ENCODE measurements at places on chromosomes 1 and 21.

- no peak for DNase-seq
- no peak overlapping the region for H3K4me3 ChIP-seq
- H3K27ac ChIP-seq, result no peak overlapping the region
Measured at GRCh38 chr1:228243093-228243492, 35.2 kb downstream of the OBSCN start.

GRCh38 chr1:170967042-170967910 lies 31.9 kb downstream of the MROH9 start:
- peaks cover 15% of the 10 kb centered on the region for H3K27me3 ChIP-seq
- H3K4me3 ChIP-seq, result no peak overlapping the region
- DNase-seq, result peak; percentile 12
- no peak overlapping the region for H3K27ac ChIP-seq

DNA sequence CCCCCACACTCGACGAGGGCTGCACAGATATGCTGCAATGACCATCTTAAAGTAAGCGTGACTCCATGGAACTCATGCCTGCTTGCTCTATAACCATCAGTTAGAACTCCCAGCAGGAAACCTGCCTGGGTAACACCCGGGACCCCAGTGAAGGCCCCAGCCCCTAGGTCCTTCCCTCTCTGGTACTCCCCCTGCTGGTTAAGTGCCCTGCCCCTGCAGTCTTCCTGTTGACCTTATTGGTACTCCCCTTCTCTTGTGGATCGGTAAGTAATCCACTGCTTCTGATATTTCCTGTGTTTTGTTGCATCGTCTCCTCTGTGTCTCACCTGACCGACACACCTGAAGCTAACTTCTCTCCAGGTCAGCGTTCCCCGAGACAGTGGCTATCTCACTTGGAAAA lies 104.8 kb upstream of the COG2 start:
- no peaks in the 10 kb centered on the region for H3K36me3 ChIP-seq
- H3K4me1 ChIP-seq, result peaks cover 7% of the 10 kb centered on the region
- DNase-seq, result no peak
- H3K27me3 ChIP-seq, result peaks cover 4% of the 10 kb centered on the region
- H3K27ac ChIP-seq, result no peak overlapping the region
- H3K4me3 ChIP-seq, result no peak overlapping the region

GRCh38 chr1:161164901-161165610 lies 1.2 kb upstream of the PPOX start:
- peak overlapping the region; percentile 39 for H3K4me3 ChIP-seq
- H3K4me1 ChIP-seq, result peaks cover 59% of the 10 kb centered on the region
- peak overlapping the region; percentile 97 for H3K27ac ChIP-seq
- H3K27me3 ChIP-seq, result no peaks in the 10 kb centered on the region
- DNase-seq, result no peak

- H3K27ac ChIP-seq, result no peak overlapping the region
- no peak overlapping the region for H3K4me3 ChIP-seq
- peaks cover 2% of the 10 kb centered on the region for H3K4me1 ChIP-seq
- H3K36me3 ChIP-seq, result no peaks in the 10 kb centered on the region
- DNase-seq, result no peak
Measured at GRCh38 chr1:243488459-243489157, 232.8 kb downstream of the SDCCAG8 start.

GRCh38 chr1:118300808-118301207 lies 115.8 kb upstream of the SPAG17 start:
- H3K4me3 ChIP-seq, result no peak overlapping the region
- no peak overlapping the region for H3K27ac ChIP-seq
- H3K36me3 ChIP-seq, result no peaks in the 10 kb centered on the region
- no peaks in the 10 kb centered on the region for H3K27me3 ChIP-seq
- no peaks in the 10 kb centered on the region for H3K4me1 ChIP-seq
- no peak for DNase-seq

DNA sequence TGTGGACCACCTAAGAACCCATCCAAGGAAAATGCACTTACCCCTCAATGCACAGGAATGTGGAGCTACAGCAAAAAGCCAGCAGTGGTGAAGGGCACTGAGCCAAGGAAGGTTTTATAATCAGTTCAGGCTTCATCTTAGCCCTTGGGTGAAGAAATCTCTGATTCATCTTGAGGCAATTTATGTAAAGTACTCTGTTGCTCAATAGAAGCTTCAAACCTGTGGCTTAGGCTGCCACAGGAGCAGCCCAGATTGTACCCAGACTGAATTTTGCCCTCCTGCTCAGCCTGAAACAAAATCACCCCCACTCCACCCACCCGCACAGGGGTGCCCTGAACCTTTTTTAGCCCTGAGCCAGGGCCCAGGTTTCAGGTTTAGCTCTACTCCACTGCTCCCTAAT lies at the start of gene S100A12:
Gene S100A12, minus strand, starts transcription at position 111 of the 400 bp plus-strand sequence. CDS start 1,029 bp downstream, outside the sequence.
- no peak within 1 kb of the TSS for H3K4me3 ChIP-seq
- DNase-seq, result no peak
- peaks cover 21% of the 10 kb centered on the region for H3K27me3 ChIP-seq
- H3K27ac ChIP-seq, result no peak within 1 kb of the TSS

DNA sequence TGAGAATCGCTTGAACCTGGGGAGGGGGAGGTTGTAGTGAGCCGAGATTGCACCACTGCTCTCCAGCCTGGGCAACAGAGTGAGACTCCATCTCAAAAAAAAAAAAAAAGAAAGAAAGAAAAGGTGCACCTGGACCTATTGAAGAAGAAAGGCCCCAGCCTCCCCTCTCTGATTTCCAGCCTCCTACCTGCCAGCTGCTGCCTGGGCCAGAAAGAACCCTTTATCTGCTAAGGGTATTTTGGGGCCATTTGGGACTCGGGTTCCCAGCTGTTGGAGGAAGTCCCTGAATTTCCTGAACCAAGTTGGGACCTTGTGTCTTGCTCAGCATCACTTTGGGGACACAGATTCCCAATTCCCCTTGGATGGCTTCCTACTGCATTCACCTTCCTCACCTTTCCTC lies 3.9 kb upstream of the TNFRSF8 start:
- peaks cover 49% of the 10 kb centered on the region for H3K4me1 ChIP-seq
- peaks cover 12% of the 10 kb centered on the region for H3K27me3 ChIP-seq
- no peak for DNase-seq
- H3K36me3 ChIP-seq, result peaks cover 2% of the 10 kb centered on the region
- H3K27ac ChIP-seq, result no peak overlapping the region
- H3K4me3 ChIP-seq, result no peak overlapping the region

Data from activated CD4-positive, alpha-beta T cell treated with anti-CD3 and anti-CD28 coated beads, Interleukin-2, amount 10 ng/mL, durations not matched to agents 7 days and 5 days (primary cell).